ENCODE measurements at places on chromosomes 5 and 9.

GRCh38 chr9:112631313-112632070, 86.4 kb downstream of the INIP start:
- no peak for DNase-seq

GRCh38 chr9:35691334-35691650, 1.6 kb upstream of the TPM2 start:
- no peak for DNase-seq

GRCh38 chr9:99411479-99412115, 189.5 kb downstream of the SEC61B start:
- DNase-seq, result no peak

GRCh38 chr5:135578685-135579341, at the start of gene CXCL14:
Gene CXCL14, minus strand, starts transcription at chr5:135578991. Its CDS starts 213 bp downstream, at chr5:135578778.
- DNase-seq, result no peak

- DNase-seq, result no peak
Measured at GRCh38 chr5:33180900-33181299, 259.9 kb upstream of the TARS1 start.

DNA sequence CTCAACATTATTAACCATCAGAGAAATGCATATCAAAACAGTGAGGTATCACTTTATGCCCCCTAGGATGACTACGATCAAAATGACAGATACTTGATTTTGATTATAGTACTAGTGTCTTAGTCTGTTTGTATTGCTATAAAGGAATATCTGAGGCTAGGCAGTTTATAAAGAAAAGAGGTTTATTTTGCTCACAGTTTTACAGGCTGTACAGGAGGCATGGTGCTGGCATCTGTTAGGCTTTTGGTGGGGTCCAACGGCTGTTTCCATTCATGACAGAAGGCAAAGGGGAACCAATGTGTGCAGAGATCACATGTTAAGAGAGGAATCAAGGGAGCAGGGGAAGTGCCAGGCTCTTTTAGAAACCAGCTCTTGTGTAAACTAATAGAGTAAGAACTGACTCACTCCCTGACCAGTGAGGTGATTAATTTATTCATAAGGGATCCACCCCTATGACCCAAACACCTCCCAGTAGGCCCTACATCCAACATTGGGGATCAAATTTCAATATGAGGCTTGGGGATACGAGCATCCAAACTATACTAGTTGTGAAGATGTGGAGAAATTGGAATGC, 16.0 kb upstream of the AFF4 start:
- no peak for DNase-seq

DNA sequence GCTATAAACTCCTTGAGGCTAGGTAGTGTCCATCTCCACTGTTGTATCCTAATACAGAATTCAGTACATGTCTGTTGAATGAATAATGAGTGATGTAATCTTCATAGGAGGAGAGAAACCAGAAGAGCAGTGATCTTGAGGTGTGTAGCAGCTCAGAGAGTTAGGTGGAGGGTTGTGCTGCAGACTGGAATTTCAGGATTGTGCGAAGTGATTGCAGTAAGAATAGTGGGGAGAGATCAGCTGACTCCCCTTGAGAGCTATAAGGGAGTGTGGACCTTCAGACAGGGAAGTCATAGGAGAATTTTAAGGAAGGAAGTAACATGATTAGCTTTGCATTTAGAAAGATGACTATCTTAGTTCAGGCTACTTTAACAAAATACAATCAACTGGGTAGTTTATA, 4.4 kb downstream of the SNX24 start:
- DNase-seq, result no peak

- DNase-seq, result no peak
Measured at GRCh38 chr9:136010615-136011361, 49.6 kb upstream of the UBAC1 start.

- DNase-seq, result no peak
Measured at GRCh38 chr9:106403081-106403480, 459.9 kb upstream of the ZNF462 start.

DNA sequence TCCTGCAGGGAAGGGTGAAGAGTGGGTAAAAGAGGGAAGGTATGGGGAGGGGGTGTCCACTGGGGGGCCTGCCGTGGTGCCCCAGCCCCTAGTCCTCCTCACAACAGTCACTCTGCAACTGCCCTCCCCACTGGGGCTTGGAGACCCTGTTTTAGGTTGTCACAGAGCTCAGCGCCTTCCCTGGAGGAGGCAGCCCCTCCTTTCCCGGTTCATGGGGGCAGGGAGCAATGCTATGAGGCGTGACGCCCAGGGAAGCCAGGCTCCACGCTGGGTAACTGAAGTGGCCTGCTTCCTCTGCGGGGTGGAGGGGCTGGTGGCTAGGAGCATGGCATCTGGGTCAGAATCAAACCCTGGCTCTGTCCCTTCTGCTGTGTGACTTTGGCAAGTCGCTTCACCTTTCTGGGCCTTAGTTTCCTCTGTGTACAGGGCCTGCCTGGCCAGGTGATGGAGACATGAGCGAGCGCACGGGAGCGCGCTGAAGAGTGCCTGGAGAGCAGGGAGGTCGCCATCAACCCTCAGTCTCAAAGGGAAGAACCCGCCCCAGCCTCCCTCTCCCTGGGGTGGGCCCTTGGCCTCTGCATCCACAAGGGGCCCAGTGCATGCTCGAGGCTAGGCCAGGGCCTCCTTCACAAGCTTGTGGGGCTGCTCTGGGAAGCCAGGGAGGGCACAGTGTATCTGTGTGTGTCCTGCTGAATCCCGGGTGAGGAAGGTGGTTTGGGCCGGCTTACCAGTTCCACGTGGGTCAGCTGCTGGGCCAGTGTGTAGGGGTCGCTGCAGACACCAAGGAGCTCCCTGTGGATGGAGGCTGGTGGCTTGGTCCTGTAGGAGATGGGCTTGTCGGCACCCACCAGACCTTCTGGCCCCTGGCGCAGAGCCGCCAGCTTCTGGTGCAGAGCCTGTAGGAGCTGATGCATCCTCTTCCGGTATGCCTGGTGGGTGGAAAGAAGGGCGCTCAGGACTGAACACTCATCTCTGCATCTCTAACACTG, 56.4 kb upstream of the RNF130 start:
- no peak for DNase-seq

- DNase-seq, result no peak
Measured at GRCh38 chr5:402615-403359, 40.2 kb upstream of the EXOC3 start.

DNA sequence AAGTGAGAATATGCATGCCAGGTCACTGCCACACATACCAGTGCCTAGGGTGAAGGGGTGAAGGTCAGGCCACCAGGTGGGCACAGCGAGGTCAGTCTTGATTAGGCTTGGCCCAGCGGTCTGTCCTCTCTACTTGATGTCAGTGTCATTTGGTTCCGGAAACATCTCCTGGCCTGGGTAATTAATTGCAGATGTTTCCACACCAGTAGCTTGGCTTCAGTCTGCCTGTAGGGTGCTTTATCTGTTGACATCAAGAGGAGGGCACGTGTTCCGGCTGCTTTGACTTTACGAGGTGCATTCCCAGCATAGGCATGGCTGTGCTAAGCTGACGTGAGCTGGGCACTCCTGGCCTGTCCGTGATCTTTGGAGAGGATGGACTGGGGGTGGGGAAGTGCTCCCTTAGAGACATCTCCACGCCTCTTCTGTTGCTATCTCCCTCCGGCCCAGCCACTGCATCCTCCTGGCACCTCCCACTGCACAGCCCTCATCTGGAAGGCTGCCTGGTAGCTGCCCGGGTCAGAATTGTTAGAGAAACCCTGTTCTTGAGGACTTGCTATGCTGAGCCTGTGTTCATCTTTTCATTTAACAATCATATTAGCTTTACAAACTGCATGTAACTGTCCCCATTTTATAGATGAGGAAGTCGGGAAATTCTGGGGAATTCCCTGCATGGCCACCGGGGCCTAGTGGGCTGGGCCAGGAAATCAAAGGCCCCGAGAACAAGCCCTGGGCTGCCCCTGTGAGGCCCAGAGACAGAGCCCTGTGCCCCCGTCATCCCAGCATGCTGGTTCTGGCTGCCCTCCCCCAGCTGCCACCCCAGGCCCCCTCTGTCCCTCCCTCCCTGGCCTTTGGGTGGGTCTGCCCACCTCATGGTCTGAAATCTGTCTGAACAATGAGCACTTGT, 29.1 kb downstream of the JADE2 start:
- no peak for DNase-seq

DNA sequence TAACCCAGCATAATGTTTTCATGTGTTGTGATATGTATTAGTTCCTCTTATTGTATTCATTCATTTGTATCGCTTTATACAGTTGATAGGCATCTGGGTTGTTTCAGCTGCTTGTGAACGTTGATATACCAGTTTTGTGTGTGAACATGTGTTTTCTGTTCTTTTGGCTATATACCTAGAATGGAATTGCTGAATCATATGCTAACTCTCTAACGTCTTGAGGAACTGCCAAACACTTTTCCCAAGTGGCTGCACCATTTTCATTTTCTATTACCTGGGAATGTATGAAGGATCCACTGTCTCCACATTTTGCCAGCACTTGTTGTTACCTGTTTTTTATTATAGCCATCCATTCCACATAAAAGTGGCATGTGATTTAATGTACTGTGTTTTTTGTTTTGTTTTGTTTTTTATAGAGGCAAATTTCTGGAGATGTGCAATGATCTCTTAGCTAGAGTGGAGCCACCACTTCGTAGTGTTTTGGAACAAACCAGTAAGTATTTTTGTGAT, 34.6 kb downstream of the HSPA4 start:
- no peak for DNase-seq

All from stimulated activated CD8-positive, alpha-beta memory T cell treated with anti-CD3 and anti-CD28 coated beads, Interleukin-4, amount 100 ng/mL, for 1 hour (primary cell).